ENCODE measurements at places on chromosomes 6 and 20. TPM values are rescaled to one million over a fixed set of nuclear protein-coding genes. Genes with fewer than 3 reads are reported as not detected.

- H3K4me1 ChIP-seq = no peaks in the 10 kb centered on the region
- no peaks in the 10 kb centered on the region for H3K36me3 ChIP-seq
- no peak overlapping the region for H3K27ac ChIP-seq
- H3K4me3 ChIP-seq = no peak overlapping the region
These were observed 100.0 kb upstream of the CNR1 start for GRCh38 chr6:88266126-88266525.

GRCh38 chr6:139277161-139277560, 14.6 kb downstream of the TXLNB start:
- no peak for DNase-seq
- H3K36me3 ChIP-seq = no peaks in the 10 kb centered on the region
- no peak overlapping the region for H3K27ac ChIP-seq

- no peak overlapping the region for H3K4me3 ChIP-seq
- DNase-seq = no peak
- peaks cover 17% of the 10 kb centered on the region for H3K27me3 ChIP-seq
- H3K27ac ChIP-seq = no peak overlapping the region
- no peaks in the 10 kb centered on the region for H3K36me3 ChIP-seq
These were observed 74.5 kb downstream of the LINC00237 start for GRCh38 chr20:21031666-21032065.

- H3K27me3 ChIP-seq = no peaks in the 10 kb centered on the region
- no peaks in the 10 kb centered on the region for H3K36me3 ChIP-seq
- H3K27ac ChIP-seq = no peak overlapping the region
- no peak overlapping the region for H3K4me3 ChIP-seq
- H3K4me1 ChIP-seq = no peaks in the 10 kb centered on the region
These were observed 65.9 kb downstream of the VEGFA start for GRCh38 chr6:43835872-43836419.

GRCh38 chr20:48652961-48653705, 174.7 kb downstream of the PREX1 start:
- no peak overlapping the region for H3K27ac ChIP-seq
- H3K27me3 ChIP-seq = no peaks in the 10 kb centered on the region
- no peak for DNase-seq
- peaks cover 4% of the 10 kb centered on the region for H3K4me1 ChIP-seq
- peaks cover 56% of the 10 kb centered on the region for H3K36me3 ChIP-seq
- no peak overlapping the region for H3K4me3 ChIP-seq

DNA sequence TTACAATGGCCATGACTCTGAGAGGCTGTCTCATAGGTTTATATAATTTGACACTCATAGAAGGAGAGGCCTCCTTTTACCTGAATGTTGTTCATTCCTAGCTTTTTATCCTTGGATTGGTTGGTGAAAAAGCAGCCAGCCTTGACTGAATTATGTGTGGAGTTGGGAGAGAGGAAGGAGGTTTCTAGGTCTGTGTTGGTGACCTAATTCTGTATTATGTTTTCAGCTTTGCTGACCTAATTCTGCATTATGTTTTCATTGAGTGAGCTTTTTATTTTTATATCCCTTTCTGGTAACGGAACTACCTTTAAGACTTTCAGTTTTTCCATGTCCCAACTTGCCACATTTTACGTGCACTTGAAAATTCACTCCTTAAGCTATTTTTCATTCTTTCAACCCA, 59.1 kb upstream of the RNF144B start:
- H3K27ac ChIP-seq = no peak overlapping the region
- no peaks in the 10 kb centered on the region for H3K36me3 ChIP-seq
- H3K4me1 ChIP-seq = no peaks in the 10 kb centered on the region

Gene CFB
- total RNA-seq = 0.45 TPM

All from activated CD8-positive, alpha-beta T cell treated with anti-CD3 and anti-CD28 coated beads for 36 hours (primary cell).